ENCODE measurements at places on chromosomes 16 and 17.

DNA sequence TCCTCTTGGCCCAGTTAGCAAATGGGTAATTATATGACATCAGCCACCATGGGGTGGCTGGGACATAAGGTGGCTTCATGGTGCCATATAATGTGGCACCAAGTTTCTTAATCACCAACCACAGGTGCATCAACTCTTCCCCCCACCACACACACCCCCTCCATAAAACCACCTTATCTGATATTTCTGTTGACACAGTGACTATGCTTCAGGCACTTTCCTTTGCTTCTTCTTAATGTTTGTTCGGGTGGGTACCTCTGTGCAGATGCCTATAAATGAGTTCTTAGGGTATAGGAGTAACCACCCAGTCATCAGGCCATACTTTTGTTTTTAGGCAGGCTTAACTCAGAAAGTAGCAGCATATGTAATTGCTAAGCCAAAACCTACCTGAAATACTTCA, 29.5 kb downstream of the RNF43 start:
- DNase-seq, result no peak

- peak; percentile 44 for DNase-seq
These were observed 56.2 kb downstream of the PRMT7 start for GRCh38 chr16:68367030-68367429.

GRCh38 chr17:48240562-48241130, 133.1 kb downstream of the SNX11 start:
- no peak for DNase-seq

- no peak for DNase-seq
These were observed 74.2 kb upstream of the MED9 start for GRCh38 chr17:17402558-17402957.

- DNase-seq, result peak; percentile 49
These were observed 133.3 kb upstream of the CIBAR2 start for GRCh38 chr16:85245307-85246172.

DNA sequence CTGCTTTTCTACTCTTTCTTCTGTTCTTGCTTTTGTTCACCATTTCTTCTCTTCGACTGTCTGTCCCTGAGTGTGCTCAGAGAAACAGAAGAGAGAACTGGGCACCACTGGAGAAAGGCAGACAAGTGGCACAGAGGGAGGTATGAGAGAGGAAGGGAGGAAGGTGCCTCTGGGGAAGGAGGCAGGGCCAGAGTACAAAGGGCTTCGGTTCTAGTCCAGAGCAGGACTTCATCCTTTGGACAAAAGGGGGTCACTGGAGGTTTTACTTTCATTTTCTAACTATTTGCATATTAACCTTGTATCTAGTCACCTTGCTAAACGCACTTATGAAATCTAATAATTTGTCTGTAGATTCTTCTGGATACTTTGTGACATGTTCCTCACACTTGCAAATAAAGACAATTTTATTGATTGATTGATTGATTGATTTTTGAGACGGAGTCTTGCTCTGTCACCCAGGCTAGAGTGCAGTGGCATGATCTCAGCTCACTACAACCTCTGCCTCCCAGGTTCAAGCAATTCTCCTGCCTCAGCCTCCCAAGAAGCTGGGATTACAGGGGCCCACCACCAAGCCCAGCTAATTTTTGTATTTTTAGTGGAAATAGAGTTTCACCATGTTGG, 13.5 kb downstream of the ITGB4 start:
- DNase-seq, result no peak

DNA sequence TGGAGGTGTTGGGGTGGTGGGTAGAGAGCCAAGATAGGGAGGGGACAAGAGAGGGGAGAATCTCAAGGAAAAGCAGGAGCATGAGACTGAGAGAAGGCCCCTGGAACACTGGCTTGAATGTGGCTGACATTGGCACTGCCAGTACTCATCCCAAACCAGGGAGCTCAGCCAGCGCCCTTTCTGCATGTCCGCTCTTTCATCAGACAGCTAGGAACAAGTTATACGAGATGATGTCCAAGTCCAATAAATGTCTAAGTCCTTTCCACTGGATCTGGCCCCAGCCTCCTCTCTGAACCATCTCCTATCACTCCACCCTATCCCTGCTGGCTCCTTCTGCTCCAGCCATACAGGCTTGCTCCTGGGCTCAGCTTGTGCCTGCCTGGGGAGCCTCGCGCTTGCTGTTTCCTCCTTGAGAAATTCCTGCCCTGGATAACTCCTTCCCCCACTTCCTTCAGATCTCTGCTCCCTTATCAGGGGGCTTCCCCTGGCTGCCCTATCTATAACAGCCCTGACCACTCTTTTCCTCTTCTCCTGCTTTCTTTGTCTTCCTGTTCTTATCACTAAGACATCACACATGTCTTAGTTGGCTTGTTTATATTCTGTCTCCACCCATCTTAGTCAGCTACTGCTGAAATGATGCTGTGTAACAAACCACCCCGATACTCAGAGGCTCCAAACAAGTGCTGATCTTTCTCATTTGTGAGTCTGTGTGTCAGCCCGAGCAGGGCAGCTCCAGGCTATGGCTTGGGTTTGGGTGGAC, 37.1 kb upstream of the MEOX1 start:
- DNase-seq, result no peak

- no peak for DNase-seq
These were observed 9.0 kb downstream of the CBFA2T3 start for GRCh38 chr16:88967830-88968588.

DNA sequence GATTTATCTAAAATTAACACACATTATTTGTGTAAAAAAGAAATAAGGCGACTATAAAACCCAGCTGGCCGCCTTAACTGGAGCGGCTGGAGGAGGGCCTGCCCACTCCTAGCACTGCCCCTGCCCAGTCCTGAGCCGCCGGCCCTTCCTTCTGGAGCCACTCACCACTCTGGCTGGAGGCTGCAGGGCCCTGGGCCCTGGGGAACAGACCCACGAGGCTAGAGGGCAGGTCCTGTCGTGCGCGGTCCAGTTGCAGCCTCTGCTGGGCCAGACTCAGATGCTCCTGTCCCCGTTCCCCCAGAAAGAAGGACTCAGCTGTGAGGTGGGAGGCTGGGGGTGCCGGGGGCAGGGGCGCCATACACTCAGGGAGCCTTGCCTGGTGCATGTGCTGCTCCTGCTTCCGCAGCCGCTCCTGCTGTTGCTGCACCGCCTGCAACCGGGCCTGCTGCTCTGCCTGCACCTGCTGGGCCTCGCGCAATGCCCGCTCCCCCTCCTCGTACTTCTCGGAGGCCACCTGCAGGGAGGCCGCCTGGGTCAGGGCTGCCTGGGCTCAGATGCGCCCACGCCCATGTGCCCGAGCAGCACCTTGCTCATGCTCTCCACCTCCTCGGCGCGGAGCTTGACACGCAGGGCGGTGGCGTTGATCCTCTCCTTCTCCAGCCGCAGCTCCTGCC, 9.0 kb upstream of the MRPL38 start:
- no peak for DNase-seq

- DNase-seq, result no peak
These were observed 36.3 kb downstream of the GNA13 start for GRCh38 chr17:65020284-65020683.

DNA sequence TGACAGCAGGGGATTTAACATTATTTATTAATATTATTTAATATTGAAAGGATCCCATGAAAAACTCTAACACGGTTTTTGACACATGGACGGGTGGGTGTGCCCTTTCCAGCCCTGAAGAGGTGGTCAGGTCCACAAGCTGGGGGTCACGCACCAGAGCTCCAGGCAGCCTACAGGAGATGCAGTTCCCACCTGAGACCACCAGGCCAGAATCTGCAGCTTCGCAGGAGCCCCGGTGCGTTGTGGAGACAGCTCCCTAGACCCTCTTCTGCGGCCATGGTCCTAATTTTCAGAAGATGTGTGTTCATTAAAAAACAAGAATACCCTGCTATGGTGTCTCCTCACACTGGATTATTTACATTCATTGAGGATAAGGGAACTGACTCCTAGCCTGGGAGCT, 331.1 kb downstream of the C16orf95 start:
- no peak for DNase-seq

DNA sequence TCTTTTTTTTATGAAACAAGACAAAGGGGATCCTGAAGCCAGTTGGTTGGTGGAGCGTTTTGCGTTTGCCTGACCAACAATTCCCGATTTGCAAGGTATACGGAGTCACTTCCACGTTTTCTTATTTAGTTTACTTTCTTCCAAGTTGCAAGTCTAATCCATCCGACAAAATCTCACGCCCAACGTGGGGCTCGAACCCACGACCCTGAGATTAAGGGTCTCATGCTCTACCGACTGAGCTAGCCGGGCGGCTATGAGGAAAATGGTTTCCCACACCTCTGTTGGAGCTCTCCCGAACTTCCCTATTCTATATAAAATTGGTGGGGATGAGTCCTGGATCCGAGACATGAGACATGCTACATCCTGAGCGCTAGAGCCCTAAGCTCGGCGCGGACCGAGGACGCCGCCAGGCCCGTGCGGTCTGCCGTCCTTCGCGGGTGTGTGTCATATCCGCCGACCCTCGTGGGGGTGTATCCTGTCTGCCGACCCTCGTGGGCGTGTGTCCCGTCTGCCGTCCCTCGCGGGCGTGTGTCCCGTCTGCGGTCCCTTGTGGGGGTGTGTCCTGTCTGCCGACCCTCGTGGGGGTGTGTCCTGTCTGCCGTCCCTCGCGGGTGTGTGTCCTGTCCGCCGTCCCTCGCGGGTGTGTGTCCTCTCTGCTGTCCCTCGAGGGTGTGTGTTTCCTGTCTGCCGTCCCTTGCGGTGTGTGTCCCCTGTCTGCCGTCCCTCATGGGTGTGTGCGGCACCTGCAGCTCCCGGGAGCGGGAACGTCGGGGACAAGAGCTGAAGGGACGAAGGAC, 22.6 kb downstream of the ZNF213 start:
- peak; percentile 67 for DNase-seq

GRCh38 chr16:12329246-12329995, 352.9 kb downstream of the SNX29 start:
- DNase-seq, result no peak

GRCh38 chr17:36899250-36900159, 37.8 kb upstream of the LHX1 start:
- DNase-seq, result no peak

DNA sequence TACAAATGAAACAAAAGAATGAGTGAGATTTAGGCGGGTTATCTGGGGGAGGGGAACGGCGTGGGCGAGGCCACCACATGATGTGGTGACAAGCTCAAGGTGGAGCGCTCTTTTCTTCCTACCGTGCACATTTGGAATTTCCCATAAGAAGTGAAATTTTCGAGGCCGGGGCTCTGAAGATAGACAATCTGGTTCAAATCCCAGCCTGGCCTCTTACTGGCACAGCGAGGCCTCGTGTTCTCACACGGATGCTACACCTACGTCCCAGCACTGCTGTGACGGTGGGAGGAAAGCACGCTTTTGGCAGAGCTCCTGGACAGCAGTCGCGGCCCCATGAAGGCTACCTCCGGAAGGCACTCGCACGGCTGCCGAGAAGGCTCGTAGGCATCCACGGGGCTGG, 25.2 kb downstream of the ZDHHC7 start:
- peak; percentile 62 for DNase-seq

DNA sequence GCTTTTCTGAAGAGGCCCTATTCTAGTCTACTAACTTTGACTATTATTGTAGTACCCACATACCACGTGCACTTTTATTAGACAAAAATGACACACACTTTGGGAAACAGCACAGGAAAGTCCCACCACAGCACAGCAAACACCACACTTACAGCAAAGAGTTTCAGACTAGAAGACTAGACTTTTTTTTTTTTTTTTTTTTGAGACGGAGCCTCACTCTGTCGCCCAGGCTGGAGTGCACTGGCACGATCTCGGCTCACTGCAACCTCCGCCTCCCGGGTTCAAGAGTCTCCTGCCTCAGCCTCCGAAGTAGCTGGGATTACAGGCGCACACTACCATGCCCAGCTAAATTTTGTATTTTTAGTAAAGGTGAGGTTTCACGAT, 20.1 kb downstream of the YWHAE start:
- no peak for DNase-seq

GRCh38 chr17:78715876-78716275, 66.2 kb downstream of the CYTH1 start:
- DNase-seq, result no peak

- no peak for DNase-seq
These were observed 42.0 kb upstream of the ETV4 start for GRCh38 chr17:43588121-43588520.

DNA sequence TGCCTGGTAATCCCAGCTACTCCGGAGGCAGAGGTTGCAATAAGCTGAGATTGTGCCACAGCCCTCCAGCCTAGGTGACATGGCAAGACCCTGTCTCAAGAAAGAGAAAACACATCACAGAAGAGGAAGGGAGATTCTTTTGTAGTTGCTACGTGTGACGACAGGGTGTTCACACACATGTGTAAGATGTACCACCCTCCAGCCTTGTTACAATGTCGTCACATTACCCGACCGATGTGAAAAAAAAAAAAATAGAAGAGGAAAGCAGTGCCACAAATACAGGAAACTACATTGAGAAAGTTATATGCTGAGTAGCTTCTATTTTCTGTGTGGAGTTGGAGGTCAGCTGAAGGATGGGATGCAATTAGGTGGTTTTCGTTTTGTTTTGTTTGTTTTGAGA, 56.0 kb downstream of the CLUH start:
- DNase-seq, result no peak

- no peak for DNase-seq
These were observed 22.7 kb downstream of the TRPV3 start for GRCh38 chr17:3534881-3535252.

DNA sequence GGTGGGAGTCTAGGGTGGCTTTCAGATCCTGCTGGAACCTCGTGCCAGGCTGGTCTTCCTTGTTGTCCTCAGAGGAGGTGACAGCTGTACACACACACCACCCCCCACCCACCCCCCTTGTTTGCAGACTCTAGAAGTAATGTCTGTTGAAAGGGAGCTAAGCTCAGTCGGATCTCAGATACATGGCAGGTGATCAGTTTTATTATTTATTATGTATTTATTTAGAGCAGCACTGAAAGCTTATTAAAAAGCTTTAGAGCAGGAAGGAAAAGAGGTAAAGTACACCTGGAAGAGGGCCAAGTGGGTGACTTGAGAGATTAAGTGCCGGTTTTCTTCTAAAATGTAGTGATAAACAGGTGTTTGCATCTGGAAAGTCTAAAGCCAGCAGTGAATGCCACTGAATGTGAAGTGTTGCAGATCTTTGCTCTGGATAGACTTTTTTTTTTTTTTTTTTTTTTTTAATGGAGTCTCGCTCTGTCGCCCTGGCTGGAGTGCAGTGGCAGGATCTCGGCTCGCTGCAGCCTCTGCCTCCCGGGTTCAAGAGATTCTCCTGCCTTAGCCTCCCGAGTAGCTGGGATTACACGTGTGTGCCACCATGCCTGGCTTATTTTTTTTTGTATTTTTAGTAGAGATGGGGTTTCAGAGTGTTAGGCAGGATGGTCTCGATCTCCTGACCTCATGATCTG, 40.2 kb downstream of the FOXK2 start:
- DNase-seq, result no peak

DNA sequence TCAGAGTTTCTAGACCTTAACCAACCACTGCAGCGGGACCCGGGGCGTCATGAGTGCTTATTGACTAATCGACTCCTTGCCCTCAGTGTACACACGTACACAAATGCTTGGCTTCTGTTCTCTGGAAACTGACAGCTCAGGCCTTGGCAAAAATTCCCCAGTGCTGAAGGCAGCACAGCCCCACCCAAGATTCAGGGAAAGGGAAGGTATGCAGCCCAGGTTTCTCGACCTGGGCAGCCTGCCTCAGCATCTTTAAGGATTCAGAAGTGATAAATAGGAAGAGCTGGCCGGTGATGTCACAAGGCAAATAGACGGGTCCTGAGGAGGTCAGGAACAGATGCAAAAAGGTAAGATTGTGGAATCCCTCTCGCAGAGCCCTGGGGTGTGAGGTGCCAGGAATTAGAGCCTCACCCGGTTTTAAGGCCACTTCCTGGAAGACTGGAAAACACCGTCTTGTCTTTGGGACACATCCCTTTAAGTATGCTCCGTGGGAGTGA, 9.0 kb upstream of the CDH3 start:
- DNase-seq, result no peak

- no peak for DNase-seq
These were observed 38.9 kb downstream of the TMEM100 start for GRCh38 chr17:55683550-55684315.
